ENCODE measurements at places on chromosomes 5 and 9.

DNA sequence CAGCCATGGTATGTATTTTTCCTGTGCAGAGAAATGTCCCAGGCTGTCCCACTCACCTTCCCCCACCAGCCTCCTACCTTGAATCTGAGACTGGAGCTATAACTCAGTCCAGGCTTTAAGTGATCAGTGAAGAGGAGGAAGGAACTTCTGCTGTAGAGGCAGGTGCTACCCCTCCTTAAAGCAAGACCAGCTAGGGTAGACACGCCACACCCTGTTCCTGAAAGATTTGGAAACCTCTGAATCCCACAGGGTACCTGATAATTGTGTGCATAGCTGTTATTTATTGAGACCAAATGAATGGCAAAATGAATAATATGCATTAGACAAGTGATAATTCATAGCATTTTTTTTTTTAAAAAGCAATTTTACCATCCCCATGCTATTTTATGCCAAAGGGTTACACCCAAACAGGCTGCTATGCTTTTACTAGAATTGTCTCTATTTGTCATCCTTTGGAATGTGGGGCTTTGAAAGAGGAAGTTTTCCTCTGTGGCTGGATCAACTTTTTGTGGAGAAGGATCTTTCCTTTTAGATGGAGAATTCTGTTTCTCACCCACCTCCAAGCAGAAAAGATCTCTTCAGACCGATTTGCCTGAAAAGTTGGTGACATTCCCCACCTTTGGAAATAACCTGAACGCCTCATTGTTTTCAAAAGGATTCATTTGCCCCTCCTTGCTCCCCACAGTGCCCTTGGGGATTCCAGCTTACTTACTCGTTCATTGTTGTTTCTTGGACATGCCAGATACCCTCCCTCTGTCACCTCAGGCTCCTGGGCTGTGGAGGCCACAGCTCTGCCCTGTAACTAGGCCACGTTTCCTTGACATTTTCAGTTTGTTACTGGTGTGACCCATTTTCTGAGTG, 248.7 kb downstream of the NR3C1 start:
- no peak for DNase-seq

DNA sequence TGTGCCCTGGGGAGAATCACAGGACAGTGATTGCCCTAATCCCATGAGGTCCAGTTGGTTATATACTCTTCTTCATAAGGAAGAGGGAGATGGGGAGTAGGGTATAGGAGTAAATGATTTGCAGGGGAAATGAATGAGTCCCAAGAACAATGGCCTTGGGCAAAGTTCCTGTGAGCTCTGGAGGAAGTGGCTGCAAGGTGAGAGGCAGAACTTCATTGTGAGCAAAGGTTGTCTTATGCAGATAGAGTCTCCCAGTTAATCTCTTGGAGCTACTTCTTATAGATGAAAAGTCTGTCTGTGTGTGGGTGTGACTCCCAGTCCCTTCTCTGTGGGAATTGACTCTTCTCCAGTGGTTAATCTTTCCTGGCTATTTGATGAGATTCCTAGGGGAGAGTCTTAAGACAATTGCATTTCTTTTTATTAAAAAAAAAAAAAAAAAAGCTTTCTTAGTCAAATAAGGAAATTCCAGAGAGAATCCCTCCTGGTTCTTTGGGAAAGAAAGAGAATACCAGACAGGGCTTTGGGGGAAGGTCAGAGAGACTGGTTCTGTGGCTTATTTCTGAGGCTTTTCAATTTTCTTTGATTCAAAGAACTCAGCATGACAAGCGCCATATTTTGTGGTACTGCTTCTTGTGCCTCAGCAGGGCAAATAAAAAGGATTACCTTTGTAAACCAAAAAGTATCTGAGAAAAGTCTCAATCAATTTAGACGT, 33.6 kb upstream of the MEGF10 start:
- no peak for DNase-seq

- DNase-seq, result no peak
These were observed 17.2 kb downstream of the FOXD1 start for GRCh38 chr5:73431204-73431851.

DNA sequence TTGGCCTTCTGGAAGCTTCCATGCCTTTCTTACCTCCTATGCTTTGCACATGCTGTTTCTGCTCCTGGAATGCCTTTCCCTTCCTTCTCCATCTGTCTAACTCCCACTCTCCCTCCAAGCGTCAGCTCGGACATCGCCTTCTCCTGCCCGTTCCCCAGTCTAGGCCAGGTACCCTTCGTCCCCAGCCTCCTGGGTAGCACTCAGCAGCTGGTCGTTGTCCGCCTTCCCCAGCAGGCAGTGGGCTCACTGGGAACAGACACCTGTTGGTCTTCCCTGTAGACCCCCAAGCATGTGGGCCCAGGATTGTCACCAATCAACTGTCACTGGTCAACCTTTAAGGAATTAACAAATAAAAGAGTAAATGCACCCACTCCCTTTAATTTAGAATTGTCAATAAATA, 202.2 kb downstream of the RGS3 start:
- no peak for DNase-seq

DNA sequence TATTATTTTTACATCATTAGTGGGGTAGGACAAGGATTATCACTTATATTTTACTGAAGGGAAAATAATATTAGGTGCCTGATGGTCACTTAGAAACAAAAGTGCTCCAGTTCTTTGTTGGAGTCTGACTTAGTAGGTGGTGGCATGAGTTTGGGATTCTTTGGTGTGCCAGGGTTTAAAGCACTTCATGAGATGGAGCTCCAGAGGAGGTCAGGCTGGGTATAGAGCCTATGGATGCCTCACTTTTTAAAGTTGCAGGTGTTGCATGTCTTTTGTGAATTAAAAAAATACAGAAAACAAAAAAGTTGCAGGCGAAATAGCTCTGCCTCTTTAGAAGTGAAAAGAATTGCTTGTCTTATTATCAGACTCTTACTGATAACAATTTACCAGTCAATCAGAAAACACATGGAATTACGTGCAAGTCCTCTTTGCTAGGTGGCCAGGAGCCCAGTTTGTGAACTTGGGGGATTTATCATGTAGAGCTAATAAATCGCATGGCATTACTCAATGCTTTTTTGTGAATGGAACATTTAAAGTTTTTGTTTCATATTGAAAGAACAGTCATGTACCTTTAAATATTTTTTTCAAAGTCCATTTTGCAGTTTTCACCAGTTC, 1.6 kb downstream of the ITK start:
- DNase-seq, result no peak

Measured in SK-N-DZ (cell line).